Activated CD4-positive, alpha-beta T cell treated with anti-CD3 and anti-CD28 coated beads, Interleukin-2, amount 10 ng/mL, durations not matched to agents 24 days and 14 days (primary cell): ENCODE measurements at places on chromosomes 4 and X.

DNA sequence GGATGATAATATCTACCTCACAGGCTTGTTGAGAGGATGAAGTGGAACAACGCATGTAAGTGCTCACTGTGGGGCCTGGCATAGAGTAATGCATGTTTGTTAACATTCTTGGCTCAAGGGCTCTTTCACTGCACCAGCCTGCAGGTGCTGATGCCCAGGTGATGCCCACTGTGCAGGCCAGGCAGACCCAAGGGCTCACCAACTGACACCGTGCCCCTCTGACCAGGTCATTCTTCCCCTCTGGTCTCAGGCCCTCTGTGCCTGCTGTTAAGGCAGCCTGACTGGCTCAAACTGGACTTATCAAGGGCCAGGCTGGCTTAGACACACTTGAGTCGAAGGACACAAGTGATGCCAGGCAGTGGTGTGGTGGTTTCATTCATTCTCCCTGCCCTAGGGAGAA lies 90.5 kb downstream of the PJA1 start:
- no peak overlapping the region for H3K4me3 ChIP-seq
- H3K27ac ChIP-seq, result no peak overlapping the region
- H3K4me1 ChIP-seq, result no peaks in the 10 kb centered on the region
- H3K27me3 ChIP-seq, result no peaks in the 10 kb centered on the region
- no peak for DNase-seq

DNA sequence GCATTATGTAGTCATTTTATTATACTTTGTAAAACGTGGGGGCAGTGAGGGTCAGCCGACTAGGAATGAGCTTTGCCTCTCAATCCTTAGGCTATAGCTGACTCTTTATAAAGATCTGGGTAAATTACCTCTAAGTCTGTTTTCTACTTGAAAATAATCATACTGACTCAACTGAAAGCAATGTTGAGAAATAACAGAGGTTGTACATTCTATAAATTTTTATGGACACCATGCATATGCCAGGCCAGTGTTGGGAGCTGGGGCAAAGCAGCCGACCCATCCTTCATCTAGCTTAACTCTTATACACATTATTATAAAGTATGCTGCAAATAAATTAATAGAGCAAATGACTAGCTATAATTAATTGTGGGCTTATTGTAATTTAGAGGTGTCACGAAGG lies 2.2 kb upstream of the DCUN1D4 start:
- H3K4me3 ChIP-seq, result no peak overlapping the region
- peaks cover 24% of the 10 kb centered on the region for H3K4me1 ChIP-seq
- peaks cover 8% of the 10 kb centered on the region for H3K27me3 ChIP-seq
- H3K36me3 ChIP-seq, result peaks cover 3% of the 10 kb centered on the region
- H3K27ac ChIP-seq, result no peak overlapping the region

DNA sequence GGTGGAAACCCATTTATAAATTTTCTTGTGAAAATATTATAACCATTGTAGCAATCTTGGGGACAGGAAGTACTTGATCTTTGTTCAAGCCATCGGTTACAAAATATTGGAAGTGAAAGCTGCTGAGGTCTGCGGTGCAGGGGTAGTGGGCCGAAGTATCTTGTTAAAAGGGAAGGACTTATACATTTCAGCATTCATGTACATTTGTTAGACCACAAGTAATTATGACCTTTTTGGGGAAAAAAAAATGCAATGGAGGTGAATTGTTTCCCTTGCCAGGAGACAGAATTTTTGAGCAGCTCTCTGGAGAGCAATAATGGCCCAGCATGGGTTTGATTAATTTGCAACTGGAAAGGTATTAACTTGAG lies 121.3 kb downstream of the EGF start:
- H3K4me1 ChIP-seq, result peaks cover 7% of the 10 kb centered on the region
- no peaks in the 10 kb centered on the region for H3K36me3 ChIP-seq
- DNase-seq, result no peak
- H3K4me3 ChIP-seq, result no peak overlapping the region
- peaks cover 36% of the 10 kb centered on the region for H3K27me3 ChIP-seq

GRCh38 chrX:66015900-66016689 lies 23.8 kb downstream of the VSIG4 start:
- H3K4me1 ChIP-seq, result peaks cover 70% of the 10 kb centered on the region
- peak overlapping the region; percentile 78 for H3K27ac ChIP-seq
- peak overlapping the region; percentile 64 for H3K4me3 ChIP-seq
- DNase-seq, result no peak

DNA sequence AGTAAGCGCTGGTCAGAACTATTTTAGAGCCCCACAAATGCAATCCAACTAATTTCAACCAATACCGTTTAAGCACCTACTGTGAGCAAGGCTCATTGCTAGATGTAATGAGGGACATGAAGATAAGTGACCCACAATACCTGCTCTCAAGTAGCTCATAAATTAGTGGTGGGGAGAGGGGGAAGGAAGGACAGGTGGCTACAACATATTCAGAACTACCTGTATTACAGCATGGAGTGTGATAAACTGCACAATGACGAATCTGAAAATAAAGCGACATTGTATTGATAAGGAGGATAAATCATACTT lies 311.6 kb upstream of the DIAPH2 start:
- H3K27me3 ChIP-seq, result no peaks in the 10 kb centered on the region
- H3K36me3 ChIP-seq, result no peaks in the 10 kb centered on the region
- H3K27ac ChIP-seq, result no peak overlapping the region
- no peak overlapping the region for H3K4me3 ChIP-seq
- no peaks in the 10 kb centered on the region for H3K4me1 ChIP-seq

- H3K4me3 ChIP-seq, result no peak overlapping the region
- no peaks in the 10 kb centered on the region for H3K36me3 ChIP-seq
- no peaks in the 10 kb centered on the region for H3K27me3 ChIP-seq
These were observed 512.0 kb upstream of the NR3C2 start for GRCh38 chr4:148954011-148954749.

DNA sequence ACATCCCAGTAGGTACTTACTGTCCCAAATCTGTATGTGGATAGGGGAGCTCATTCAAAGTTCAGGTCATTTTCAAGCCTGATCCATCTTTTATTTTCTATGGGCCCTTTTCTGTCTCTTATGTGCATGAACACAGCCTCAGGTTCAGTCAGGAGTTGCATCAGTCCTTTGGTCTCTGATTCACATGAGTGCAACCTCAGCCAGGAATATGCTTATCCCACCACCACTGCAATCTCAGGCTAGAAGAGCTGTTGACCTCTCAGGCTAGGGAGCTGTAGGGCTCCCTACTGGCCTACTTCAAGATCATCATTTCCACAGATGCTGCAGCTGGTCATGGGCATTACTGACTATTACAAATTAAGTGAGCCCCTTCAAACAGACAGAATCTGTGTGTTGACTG lies 27.2 kb downstream of the AASDH start:
- no peak for DNase-seq
- peaks cover 16% of the 10 kb centered on the region for H3K36me3 ChIP-seq
- H3K27me3 ChIP-seq, result no peaks in the 10 kb centered on the region
- H3K4me1 ChIP-seq, result peaks cover 3% of the 10 kb centered on the region
- no peak overlapping the region for H3K27ac ChIP-seq

GRCh38 chr4:3184725-3185124 lies 64.2 kb upstream of the MSANTD1 start:
- H3K4me3 ChIP-seq, result no peak overlapping the region
- H3K36me3 ChIP-seq, result peaks cover 66% of the 10 kb centered on the region
- H3K27ac ChIP-seq, result peak overlapping the region; percentile 41
- H3K4me1 ChIP-seq, result peaks cover 5% of the 10 kb centered on the region
- no peaks in the 10 kb centered on the region for H3K27me3 ChIP-seq
- no peak for DNase-seq

DNA sequence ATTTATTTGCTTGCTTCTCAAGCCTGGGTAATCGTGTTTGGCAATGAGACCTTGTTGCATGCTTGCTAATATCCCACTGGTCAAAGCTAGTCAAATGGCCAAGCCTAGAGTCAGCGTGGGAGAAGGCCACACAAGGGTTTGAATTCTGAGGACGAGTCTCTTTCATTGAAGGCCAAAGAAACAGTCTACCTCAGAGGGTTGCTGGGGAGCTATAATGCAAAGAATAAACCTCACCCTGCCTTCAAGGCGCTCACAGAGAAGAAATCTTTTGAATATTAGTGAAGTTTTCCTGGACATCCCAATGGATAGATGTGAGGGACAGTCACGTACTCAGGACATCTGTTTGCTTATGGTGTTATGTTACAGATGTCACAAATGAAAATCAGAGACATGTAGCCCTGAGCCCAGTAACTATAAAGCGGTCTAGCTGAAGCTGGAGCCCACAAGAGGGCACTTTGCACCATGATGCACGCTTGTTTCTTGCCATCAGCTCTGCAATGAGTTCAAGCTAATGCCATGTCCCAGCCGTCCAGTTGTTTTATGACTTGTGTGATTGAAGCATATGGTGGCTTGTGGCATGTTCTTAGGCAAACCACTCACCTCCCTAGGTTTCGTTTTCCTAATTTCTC lies 1.1 kb upstream of the TLR3 start:
- no peak overlapping the region for H3K4me3 ChIP-seq
- H3K4me1 ChIP-seq, result peaks cover 11% of the 10 kb centered on the region
- H3K27ac ChIP-seq, result no peak overlapping the region
- H3K27me3 ChIP-seq, result peaks cover 26% of the 10 kb centered on the region
- H3K36me3 ChIP-seq, result no peaks in the 10 kb centered on the region

DNA sequence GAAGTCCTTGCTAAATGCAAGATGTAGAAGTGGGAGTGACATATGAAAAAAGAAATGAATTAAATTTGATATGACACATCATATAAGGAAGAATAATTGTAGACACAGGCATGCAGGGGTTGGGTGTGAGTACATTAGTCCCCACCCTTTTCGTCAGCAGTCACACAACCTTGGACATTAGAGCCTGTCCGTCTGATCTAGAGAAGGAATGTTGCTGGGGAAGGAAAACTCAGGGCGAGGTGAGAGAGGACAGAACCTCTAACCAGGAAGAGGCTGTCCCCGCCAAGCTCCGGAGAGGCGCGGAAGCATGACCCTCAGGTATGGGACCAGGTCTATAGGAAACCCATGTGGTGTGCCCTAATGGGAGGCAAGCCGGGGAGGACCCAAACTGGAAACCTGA lies 102.1 kb downstream of the RELL1 start:
- no peak overlapping the region for H3K27ac ChIP-seq
- no peak overlapping the region for H3K4me3 ChIP-seq
- H3K36me3 ChIP-seq, result no peaks in the 10 kb centered on the region
- H3K27me3 ChIP-seq, result peaks cover 15% of the 10 kb centered on the region
- DNase-seq, result peak; percentile 45
- peaks cover 6% of the 10 kb centered on the region for H3K4me1 ChIP-seq

- no peaks in the 10 kb centered on the region for H3K4me1 ChIP-seq
- H3K36me3 ChIP-seq, result no peaks in the 10 kb centered on the region
- no peaks in the 10 kb centered on the region for H3K27me3 ChIP-seq
- no peak for DNase-seq
- H3K4me3 ChIP-seq, result no peak overlapping the region
- H3K27ac ChIP-seq, result no peak overlapping the region
These were observed 2073.8 kb upstream of the TENM3 start for GRCh38 chr4:180169394-180169793.

DNA sequence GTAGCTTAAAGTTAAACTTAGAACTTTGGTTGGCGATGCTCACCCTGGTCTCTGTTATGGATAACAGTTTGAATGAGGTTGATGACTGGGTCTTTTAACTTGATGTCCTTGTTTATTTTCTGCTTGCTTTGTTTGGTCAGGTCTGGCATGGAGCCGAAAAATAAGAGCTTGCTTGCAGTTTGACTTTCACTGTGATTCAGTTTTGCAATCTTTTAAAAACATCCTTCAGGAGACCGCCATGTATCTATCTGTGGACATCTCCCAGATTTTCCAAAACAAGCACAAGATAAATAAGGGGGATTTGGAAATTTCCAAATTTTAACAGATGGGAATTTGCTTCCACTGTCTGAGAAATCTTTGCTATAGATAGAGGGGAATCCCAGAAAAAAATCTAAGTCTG lies 246.7 kb downstream of the PALLD start:
- no peak for DNase-seq
- H3K36me3 ChIP-seq, result no peaks in the 10 kb centered on the region
- peaks cover 11% of the 10 kb centered on the region for H3K27me3 ChIP-seq
- H3K4me3 ChIP-seq, result no peak overlapping the region

DNA sequence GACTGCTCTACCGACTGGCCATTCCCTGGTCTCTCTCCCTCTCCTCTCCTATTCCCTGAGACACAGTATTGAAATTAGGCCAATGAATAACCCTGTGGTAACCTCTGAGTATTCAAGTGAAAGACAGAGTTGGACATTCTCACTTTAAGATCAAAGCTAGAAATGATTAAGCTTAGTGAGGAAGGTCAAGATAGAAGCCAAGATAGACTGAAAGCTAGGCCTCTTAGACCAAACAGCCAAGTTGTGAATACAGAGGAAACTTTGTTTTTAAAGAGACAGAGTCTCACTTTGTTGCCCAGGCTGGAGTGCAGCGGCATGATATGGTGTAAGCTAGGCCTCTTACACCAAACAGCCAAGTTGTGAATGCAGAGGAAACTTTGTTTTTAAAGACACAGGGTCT lies 64.6 kb downstream of the KDM6A start:
- H3K4me3 ChIP-seq, result no peak overlapping the region
- peaks cover 9% of the 10 kb centered on the region for H3K36me3 ChIP-seq
- no peak overlapping the region for H3K27ac ChIP-seq
- DNase-seq, result no peak
- H3K4me1 ChIP-seq, result peaks cover 11% of the 10 kb centered on the region
